Activated CD4-positive, alpha-beta T cell treated with anti-CD3 and anti-CD28 coated beads for 36 hours (primary cell): ENCODE measurements at places on chromosomes 1 and 21. TPM values are rescaled to one million over a fixed set of nuclear protein-coding genes. Genes with fewer than 3 reads are reported as not detected.
A peak's percentile ranks its signal among the peaks of the same experiment; 100 is the strongest.

SLAMF1 gene
- 103 TPM for total RNA-seq

PEAR1 gene
- total RNA-seq, result not detected

TNFRSF14 gene
- 145 TPM for total RNA-seq

TNFRSF8 gene
- total RNA-seq, result 16.3 TPM

KCNJ10 gene
- total RNA-seq, result 0.11 TPM

CFAP141 gene
- total RNA-seq, result not detected

SPRR2G gene
- total RNA-seq, result not detected

KPRP gene
- total RNA-seq, result not detected

GJC2 gene
- total RNA-seq, result not detected

C8B gene
- total RNA-seq, result not detected

MARK1 gene
- total RNA-seq, result not detected

MIER1 gene
- 51.5 TPM for total RNA-seq

DNA sequence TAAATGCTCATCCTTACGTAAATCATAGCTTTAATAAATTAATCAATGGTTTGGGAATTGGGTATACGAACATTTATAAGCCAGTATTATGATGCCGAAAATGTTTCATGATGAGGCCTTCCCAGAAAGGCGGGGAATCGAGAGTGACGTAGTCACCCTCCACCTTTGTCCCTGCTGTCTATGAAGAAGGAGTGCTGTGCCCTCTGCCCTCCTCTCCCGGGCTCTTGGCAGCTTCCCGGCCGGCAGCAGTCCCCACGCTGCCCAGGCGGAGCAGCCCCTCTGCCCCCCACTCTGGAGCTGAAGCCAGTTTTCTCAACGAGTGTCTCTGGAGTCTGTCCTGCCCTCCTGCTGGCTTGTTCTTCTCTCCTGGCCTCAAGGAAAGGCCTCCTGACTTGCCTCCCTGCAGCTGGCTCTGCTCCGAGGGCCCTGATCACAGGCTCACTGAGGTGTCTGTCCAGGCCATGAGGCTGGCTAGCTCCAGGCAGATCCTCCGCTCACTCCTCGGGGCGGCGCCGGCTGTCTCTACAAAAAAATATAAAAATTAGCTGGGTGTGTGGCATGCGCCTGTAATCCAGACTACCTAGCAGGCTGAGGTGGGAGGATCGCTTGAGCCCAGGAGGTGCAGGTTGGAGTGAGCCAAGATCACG is 150.7 kb upstream of the COL6A1 start:
- no peak for DNase-seq

DNA sequence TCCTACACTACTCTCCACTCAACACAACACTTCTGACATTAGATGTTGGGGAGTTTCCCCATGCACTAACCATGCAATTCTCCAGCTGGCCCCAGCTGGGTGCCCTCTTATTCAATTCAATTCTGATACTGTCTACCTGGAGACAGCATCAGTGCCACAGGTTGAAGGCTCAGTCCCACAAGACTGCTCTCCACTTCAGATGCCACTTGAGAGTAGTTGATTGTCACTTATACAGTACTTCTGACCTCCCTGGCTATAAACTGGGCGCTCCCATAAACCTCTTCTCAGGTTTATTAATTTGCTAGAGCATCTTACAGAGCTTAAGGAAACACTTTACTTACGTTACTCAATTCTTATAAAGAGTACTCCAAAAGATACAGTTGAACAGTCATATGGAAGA is 442.3 kb downstream of the LRRIQ3 start:
- no peak for DNase-seq

GRCh38 chr1:84709131-84709530 is 18.9 kb upstream of the SSX2IP start:
- DNase-seq, result no peak

DNA sequence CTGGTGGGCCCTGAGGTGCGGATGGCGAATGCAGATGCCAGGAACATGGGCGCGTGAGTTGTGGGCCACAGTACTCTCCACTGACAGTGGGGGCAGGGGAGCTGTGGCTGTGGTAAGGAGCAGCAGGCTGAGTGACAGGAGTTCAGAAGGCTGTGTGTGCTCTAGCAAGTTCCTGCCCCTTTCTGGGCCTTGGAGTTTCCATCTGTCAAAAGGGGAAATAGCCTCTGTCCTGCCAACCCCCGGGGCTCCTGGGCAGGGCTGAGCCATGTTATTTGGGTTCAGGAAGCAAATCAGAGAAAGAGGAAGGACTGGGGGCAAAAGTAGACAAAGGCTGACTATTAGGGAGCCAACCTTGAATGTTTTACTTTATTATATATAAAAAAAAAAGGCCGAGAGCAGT is 19.5 kb upstream of the MFN2 start:
- no peak for DNase-seq

DNA sequence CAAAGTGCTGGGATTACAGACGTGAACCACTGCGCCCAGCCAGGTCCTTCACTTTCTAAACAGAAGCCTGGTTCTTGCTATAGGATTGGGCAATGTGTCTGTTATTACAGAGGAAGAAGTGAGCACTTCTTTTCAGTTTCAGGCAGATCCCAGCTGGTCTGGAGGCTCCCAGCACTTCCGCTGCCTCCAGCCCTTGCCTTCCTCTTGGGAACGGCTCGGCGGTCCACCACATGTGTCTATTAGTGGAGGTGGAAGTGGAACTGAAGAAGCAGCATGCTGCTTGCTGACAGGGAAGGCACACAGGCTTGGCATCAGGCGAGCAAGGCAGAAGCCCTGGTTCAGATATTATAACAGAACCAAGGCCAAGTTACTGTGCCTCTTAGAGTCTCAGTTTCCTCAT is 17.0 kb downstream of the MKNK1 start:
- no peak for DNase-seq

- DNase-seq, result no peak
Measured at GRCh38 chr1:223394242-223394641, 1.0 kb downstream of the CCDC185 start.

GRCh38 chr1:91700332-91700731 is 185.6 kb downstream of the TGFBR3 start:
- DNase-seq, result no peak

- no peak for DNase-seq
Measured at GRCh38 chr1:8109216-8109615, 83.1 kb upstream of the ERRFI1 start.

GRCh38 chr1:980137-980571 is 1.7 kb downstream of the PERM1 start:
- no peak for DNase-seq

GRCh38 chr1:235867903-235868469 is 1.3 kb upstream of the LYST start:
- peak; percentile 55 for DNase-seq

- peak; percentile 85 for DNase-seq
Measured at GRCh38 chr1:201447903-201448871, 20.8 kb downstream of the PHLDA3 start.

DNA sequence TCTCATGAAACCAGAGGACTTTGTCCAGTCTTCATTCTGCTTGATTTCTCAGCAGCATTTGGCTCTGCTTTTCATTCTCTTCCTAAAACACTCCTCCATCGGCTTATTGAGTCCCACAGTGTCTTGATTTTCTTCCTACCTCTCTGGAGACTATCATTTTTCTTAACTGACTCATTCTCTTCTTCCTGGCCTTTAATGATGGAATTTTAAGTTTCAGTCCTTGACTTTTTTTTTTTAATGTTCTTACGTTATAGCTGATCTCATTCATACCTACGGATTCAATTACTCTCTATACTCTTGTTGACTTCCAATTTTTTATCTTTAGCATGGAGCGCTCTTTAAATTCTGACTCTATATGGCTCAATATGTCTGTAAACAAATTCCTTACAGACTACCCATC is 111.1 kb downstream of the NEK7 start:
- DNase-seq, result no peak

DNA sequence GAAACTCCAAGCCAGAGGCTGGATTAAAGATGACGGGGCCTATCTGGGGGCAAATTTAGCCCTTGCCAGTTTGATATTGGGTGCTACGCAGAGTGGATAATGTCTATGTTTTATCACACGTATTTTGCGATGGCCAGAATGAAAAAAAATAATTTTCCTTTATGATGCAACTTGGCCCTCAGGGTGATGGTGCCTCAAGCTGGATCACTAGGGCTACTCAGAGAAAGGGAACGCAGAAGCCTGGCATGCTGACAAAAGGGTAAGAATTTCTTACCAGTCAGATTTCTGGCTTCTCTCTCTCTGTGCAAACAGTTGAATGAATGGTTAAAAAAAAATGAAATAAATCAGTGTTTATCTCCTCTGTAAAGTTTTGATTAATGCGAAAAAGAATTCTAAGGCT is 32.6 kb upstream of the NEK2 start:
- DNase-seq, result no peak

GRCh38 chr1:165512816-165513215 is 31.0 kb upstream of the LRRC52 start:
- no peak for DNase-seq

GRCh38 chr1:16126160-16126559 is 29.7 kb downstream of the EPHA2 start:
- no peak for DNase-seq

- DNase-seq, result peak; percentile 29
Measured at GRCh38 chr1:40653851-40654537, 11.5 kb downstream of the RIMS3 start.

GRCh38 chr1:3530926-3531818 is 76.7 kb downstream of the ARHGEF16 start:
- peak; percentile 88 for DNase-seq

GRCh38 chr1:12745126-12745991 is 641 bp upstream of the CFAP107 start:
- no peak for DNase-seq

DNA sequence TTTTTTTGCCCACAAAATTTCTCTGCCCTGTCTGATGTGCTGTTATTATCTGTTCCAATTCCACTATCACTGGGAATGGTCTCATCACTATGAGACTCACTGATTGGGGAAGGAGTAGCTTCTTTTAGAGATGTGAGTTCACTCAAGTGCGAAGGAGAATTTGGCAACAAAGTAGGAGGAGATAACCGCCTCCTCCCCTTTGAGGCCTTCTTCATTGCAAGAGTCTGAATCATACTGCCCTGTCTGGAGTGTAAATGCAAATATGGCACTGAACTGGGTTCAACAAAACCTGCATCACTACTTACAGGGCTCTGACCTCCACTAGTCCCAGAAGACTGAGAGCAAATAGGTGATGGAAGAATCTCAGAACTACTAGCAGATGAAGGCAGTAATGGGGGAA is 83.4 kb downstream of the ASH1L start:
- no peak for DNase-seq

DNA sequence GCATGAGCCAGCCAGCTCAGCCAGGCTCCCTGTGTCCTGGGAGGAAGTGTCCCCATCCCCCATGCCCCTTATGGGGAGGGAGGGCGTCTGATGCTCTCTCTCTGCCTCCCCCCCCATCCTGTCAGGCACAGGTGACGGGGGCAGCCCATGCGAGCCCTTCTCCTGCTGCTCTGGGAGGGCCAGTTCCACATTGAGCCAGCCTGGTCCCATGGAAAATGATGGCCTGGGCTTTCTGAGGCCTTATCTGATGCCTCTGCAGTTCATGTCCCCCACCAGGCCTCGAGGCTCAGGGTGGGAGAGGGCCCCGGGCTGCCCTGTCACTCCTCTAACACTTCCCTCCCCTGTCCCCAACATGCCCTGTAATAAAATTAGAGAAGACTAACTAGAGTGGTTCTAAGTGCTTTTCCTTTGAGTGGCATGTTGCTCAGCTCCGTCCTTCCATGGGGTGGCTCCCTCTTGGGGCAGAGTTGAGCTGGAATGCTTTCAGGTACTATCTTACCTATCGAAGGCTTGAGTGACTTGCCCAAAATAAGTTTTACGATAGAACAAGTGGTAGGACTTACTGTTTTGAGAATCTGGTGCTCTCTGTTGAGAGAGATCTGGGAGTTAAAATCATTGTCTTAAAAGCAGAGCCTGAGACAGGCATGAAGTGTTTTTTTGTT is 1.8 kb upstream of the MTFR1L start:
- DNase-seq, result no peak

GRCh38 chr1:24557711-24558131 is 1.8 kb downstream of the NCMAP start:
- DNase-seq, result no peak

- DNase-seq, result peak; percentile 38
Measured at GRCh38 chr1:108570128-108570527, 10.2 kb downstream of the EEIG2 start.

GRCh38 chr1:201748335-201748734 is 80.6 kb upstream of the IPO9 start:
- DNase-seq, result no peak

- no peak for DNase-seq
Measured at GRCh38 chr1:215252164-215252563, 169.6 kb downstream of the KCNK2 start.

GRCh38 chr1:175878775-175879174 is 135.4 kb upstream of the TNR start:
- DNase-seq, result no peak

DNA sequence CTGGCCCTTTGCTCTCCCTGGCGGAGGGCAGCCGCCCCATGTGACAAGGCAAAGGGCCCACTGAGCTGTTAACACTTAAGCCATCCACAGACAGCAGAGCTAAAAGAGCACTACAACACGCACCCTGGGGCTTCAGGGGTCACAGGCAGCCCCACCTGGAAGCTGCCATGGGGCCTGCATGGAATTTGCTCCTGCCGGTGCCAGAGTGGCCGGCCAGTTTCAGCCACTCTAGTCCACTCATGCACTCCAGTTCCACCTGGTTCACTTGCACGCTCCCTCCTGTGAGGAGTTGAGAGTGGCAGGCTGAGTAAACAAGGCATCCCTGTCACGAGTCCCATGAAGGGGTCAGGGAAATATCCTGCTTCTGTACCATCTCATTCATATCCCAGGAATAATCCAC is 55.3 kb downstream of the RIMS3 start:
- DNase-seq, result no peak

DNA sequence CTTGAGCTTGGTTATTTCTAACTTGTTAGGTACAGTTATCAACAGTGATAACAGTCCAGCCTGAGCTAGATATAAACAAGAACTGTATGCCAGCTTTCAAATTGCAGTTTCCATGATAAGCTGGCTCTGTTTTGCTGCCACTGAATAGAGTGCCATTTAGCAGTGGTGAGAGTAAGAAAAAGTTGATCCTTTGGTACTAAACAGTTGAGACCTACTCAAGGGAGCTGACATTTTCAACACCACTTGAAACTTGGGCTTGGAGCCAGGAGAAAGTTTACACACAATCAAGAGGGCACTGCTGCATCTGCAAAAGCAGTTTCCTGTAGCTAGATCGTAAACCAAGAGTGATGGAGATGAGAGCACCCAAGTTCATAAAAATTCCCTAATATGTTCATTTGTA is 131.3 kb downstream of the RGS7 start:
- no peak for DNase-seq

GRCh38 chr1:40774266-40774998 is 9.2 kb upstream of the KCNQ4 start:
- peak; percentile 81 for DNase-seq

- no peak for DNase-seq
Measured at GRCh38 chr1:3219791-3220467, 150.9 kb downstream of the PRDM16 start.

GRCh38 chr1:165845992-165846748 is 18.8 kb downstream of the UCK2 start:
- no peak for DNase-seq

GRCh38 chr1:56849750-56850149 is 4.8 kb upstream of the C8A start:
- no peak for DNase-seq
